ENCODE measurements at places on chromosomes 16 and 17.

DNA sequence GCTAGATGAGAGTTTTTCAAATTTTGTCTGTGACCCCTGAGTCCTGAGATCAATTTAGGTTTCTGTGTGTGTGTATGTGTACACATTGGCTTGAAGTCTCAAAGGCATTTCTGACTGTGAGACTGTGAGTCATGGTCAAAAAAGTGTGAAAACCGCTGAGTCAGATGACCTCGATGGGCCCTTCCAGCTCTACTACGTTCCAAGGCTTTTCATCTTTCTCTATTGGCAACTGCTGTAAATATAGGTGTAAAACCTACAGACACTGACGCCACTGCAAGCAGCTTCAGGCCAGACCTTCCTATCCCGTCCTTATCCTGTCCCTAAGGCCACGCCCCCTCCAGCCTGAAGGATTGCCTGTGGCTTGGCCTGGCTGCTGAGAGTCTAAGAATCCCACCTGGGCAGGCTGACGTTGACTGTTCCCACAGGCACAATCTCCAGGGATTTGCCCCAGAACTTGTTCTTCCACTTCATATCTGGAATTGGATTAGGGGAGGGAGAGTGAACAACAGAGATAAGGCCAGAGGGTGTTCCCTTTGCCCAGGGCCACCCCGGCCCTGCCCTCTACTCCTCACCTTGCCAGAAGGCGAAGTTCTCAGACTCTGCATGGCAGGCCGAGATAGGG is 11.3 kb downstream of the OSBPL7 start:
- H3K36me3 ChIP-seq: peaks cover 34% of the 10 kb centered on the region
- H3K27ac ChIP-seq: peak overlapping the region; percentile 77
- H3K27me3 ChIP-seq: no peaks in the 10 kb centered on the region
- no peak overlapping the region for H3K4me3 ChIP-seq
- peaks cover 39% of the 10 kb centered on the region for H3K4me1 ChIP-seq

DNA sequence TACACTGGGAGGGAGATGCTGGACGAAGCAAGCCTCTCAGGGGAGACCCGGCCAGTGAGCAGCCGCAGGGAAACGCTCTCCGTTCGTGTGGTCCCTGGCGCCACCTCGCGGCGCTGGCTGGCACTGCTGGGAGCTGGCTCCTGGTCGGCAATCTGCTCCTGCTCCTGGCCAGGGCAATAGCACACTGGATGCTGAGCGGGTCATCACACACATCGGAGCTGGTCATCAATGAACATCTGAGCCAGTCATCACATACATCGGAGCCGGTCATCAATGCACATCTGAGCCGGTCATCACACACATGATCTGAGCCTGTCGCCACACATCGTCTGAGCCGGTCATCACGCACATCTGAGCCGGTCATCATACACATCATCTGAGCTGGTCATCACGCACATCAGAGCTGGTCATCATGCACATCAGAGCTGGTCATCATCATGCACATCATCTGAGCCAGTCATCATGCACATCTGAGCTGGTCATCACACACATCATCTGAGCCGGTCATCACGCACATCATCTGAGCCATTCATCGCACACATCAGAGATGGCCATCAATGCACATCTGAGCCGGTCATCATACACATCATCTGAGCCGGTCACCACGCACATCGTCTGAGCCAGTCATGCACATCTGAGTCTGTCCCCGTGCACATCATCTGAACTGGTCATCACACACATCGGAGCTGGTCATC is 217.3 kb downstream of the RBFOX3 start:
- DNase-seq: peak; percentile 75
- H3K4me1 ChIP-seq: no peaks in the 10 kb centered on the region
- no peak overlapping the region for H3K27ac ChIP-seq
- H3K27me3 ChIP-seq: peaks cover 16% of the 10 kb centered on the region

- H3K27ac ChIP-seq: no peak overlapping the region
- no peaks in the 10 kb centered on the region for H3K36me3 ChIP-seq
- peaks cover 4% of the 10 kb centered on the region for H3K27me3 ChIP-seq
- H3K4me1 ChIP-seq: peaks cover 8% of the 10 kb centered on the region
Observed at GRCh38 chr17:73262676-73263642, 1.3 kb upstream of the CPSF4L start.

DNA sequence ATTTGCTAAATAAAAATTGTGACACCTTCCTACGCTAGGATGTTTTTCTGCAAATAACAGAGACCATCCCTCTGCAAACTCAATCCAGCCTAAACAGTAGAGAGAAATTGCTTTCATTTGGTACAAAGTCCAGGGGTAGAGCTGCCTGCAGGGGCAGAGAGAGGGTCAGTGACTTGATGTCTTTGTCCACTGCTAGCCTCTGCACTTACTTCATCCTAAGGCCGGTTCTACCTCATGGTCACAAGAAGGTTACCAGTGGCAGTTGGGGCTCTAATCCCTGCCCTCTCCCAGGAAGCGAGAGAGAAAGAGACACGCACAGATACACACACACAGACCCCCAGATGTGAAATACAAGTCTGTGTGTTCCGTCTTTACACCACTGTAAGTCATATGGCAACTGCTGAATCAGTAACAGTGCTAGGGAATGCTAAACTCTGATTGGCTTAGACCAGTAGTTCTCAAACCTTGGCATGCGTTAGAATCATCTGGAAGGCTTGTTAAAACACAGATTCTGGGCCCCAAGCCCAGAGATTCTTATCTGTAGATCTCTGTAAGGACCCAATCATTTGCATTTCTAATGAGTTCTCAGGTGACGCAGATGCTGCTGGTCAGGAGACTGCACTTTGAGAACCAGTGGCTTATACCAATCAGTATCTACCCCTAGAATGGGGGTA is 13.1 kb upstream of the LPCAT2 start:
- no peaks in the 10 kb centered on the region for H3K36me3 ChIP-seq
- H3K4me3 ChIP-seq: no peak overlapping the region
- H3K4me1 ChIP-seq: peaks cover 13% of the 10 kb centered on the region
- no peak overlapping the region for H3K27ac ChIP-seq

GRCh38 chr16:22053921-22054341 is 38.4 kb upstream of the VWA3A start:
- no peak overlapping the region for H3K4me3 ChIP-seq
- no peaks in the 10 kb centered on the region for H3K27me3 ChIP-seq
- no peaks in the 10 kb centered on the region for H3K36me3 ChIP-seq
- peaks cover 5% of the 10 kb centered on the region for H3K4me1 ChIP-seq
- no peak for DNase-seq

DNA sequence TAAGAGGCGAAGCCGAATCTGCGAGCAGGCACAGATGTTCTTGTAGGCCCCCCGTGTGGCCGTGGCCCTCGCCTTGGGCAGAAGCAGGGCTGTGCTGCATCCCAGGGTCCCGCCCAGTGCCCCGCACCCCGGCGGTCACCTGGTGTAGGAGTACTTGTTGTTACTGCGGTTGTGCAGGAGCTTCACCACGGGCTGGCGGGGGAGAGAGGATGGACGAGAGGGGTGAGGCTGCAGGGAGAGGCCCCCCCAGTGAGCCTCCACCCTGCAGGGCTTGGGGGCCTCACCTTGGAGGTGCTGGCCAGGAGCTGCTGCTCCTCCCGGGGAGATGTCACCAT is 11.4 kb downstream of the ASPHD1 start:
- no peak overlapping the region for H3K27ac ChIP-seq
- no peaks in the 10 kb centered on the region for H3K27me3 ChIP-seq
- no peaks in the 10 kb centered on the region for H3K4me1 ChIP-seq
- peaks cover 8% of the 10 kb centered on the region for H3K36me3 ChIP-seq
- H3K4me3 ChIP-seq: no peak overlapping the region
